Ovary (tissue), 10 donors: ENCODE measurements at places on chromosomes 13 and 19. TPM values are rescaled to one million over a fixed set of nuclear protein-coding genes. Genes with fewer than 3 reads are reported as not detected.

The ELL gene
- total RNA-seq, result 17.0 TPM

The SELENOV gene
- total RNA-seq, result not detected

GRCh38 chr13:65855242-65855805 lies 1374.8 kb downstream of the PCDH9 start:
- DNase-seq, result no peak
- H3K27me3 ChIP-seq, result no peaks in the 10 kb centered on the region
- H3K4me3 ChIP-seq, result no peak overlapping the region
- H3K27ac ChIP-seq, result no peak overlapping the region
- no peaks in the 10 kb centered on the region for H3K4me1 ChIP-seq

- no peak overlapping the region for H3K4me3 ChIP-seq
- DNase-seq, result no peak
- peaks cover 2% of the 10 kb centered on the region for H3K36me3 ChIP-seq
- no peaks in the 10 kb centered on the region for H3K4me1 ChIP-seq
- no peaks in the 10 kb centered on the region for H3K27me3 ChIP-seq
These were observed 40.5 kb downstream of the DZIP1 start for GRCh38 chr13:95603887-95604555.

DNA sequence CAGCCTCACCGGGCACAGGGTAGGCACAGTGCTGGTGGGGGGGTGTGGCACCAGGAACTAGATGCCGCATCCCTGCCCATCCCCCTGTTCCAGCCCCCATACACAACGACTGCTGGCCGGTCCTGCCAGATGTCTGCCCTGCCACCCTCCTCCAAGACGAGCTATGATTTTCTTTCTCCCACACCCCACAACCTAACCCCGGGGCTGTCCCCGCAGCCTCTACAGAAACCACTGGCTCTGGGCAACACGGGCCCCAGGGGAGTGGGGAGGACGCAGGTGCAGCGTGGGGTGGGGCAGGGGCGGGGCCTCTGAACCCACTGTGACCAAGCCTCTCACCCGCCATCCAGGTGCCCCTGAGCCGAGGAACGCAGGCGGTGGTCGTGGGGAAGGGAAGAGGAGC lies 15.5 kb downstream of the PGLS start:
- DNase-seq, result no peak
- no peak overlapping the region for H3K27ac ChIP-seq
- no peaks in the 10 kb centered on the region for H3K36me3 ChIP-seq
- no peaks in the 10 kb centered on the region for H3K27me3 ChIP-seq

GRCh38 chr19:41866284-41866683 lies 6.2 kb downstream of the RPS19 start:
- H3K36me3 ChIP-seq, result no peaks in the 10 kb centered on the region
- DNase-seq, result no peak
- H3K27ac ChIP-seq, result no peak overlapping the region
- no peaks in the 10 kb centered on the region for H3K4me1 ChIP-seq
- H3K27me3 ChIP-seq, result no peaks in the 10 kb centered on the region

DNA sequence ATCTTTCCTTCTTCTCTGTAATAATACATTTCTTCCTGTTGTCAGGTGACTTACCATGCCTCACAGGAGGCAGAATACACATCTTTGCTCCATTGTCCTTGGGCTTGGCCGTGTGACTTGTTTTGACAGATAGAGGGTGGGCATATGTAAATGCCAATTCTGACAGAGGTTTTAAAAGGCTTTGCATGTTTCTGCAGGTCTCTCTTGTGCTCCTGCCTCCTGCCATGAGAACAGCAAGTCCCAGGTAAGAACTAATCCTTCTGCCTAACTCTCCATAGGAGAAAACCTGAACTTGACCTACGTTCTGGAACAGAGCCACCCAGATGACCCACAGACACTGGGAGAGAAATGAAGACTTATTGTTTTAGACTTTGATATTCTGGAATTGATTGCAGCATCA lies 88.7 kb upstream of the TNFSF11 start:
- H3K36me3 ChIP-seq, result no peaks in the 10 kb centered on the region
- no peaks in the 10 kb centered on the region for H3K4me1 ChIP-seq
- H3K27ac ChIP-seq, result no peak overlapping the region
- no peak for DNase-seq
- no peak overlapping the region for H3K4me3 ChIP-seq
- H3K27me3 ChIP-seq, result no peaks in the 10 kb centered on the region

GRCh38 chr19:50242581-50242980 lies 39.2 kb downstream of the MYH14 start:
- H3K36me3 ChIP-seq, result no peaks in the 10 kb centered on the region
- H3K4me3 ChIP-seq, result no peak overlapping the region
- H3K27me3 ChIP-seq, result no peaks in the 10 kb centered on the region
- no peak for DNase-seq
